ENCODE measurements at places on chromosomes 2 and 18.

GRCh38 chr2:203470371-203470770, 64.7 kb downstream of the RAPH1 start:
- no peak for DNase-seq

- DNase-seq: no peak
These were observed 1.4 kb downstream of the SLC14A1 start for GRCh38 chr18:45725336-45725735.

GRCh38 chr2:68978098-68978497, 3.7 kb downstream of the GKN1 start:
- DNase-seq: no peak

DNA sequence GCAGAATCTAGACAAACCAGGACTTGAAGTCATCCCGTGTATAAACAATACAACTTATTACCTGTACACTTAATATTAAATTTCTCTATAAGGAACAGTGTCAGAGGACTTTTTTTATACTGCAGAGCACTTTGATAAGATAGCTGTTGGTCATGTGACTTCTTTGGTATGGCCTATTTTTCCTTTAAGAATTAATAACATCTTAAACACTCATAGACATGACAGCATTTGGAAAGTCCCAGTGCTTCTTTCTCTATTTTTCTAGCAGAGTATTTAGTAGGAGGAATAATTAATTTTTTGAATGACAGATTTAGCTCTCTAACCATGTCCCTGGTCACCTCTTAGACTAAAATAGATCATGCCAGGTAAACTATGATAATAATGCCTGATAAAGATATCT, 59.4 kb downstream of the PLCL1 start:
- no peak for DNase-seq

DNA sequence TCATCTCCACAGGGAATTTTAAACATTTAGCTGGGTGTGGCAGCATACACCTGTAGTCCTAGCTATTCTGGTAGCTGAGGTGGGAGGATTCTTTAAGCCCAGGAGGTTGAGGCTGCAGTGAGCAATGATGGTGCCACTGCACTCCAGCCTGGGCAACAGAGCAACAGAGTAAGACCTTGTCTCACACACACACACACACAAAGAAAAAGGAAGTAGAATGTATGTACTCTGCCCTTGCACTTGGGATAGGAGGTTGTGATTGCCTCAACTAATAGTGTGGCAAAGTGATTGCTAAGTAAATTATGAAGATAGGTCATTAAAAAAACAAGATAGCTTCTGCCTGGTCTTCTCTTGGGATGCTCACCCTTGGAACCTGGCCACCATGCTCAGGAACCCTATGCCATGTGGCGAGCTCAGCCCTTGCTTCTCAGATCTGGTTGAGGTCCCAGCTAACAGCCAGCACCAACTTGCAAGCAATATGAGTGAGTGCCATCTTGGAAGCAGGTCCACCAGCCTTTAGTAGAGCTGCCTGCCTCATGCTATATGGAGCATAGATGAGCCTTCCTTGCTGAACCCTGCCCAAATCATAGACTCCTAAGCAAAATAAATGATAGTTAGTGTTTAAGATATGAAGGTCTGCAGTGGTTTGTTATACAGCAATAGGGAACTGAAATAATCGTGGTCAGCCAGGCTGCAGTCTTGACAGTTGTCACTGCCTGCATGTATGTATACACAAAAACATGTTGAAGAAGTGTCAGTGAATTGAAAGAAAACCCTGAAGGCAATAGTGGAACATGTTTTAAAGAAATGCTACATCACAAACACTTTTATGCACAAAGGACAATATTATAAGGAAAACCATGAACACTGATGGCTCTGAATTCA, 30.1 kb upstream of the PNO1 start:
- DNase-seq: no peak

DNA sequence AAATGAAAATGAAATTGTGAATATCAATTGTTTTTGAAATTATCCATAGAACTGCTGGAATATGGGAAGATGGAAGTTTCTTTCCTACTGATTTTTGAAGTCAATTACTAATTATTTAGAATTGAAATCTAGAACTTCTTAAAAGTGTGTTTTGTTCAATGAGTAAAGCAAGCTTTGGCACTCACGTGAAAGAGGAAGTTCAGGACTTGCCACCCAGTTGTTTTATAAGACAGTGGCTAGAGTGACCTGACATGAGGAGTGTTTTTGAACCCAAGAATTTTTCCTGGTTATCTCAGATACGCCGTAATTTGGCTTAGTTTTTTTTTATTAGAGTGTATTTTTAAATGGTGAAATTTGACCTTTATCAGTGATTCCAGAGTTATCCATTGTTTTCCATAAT, 3.5 kb downstream of the MXD1 start:
- no peak for DNase-seq

DNA sequence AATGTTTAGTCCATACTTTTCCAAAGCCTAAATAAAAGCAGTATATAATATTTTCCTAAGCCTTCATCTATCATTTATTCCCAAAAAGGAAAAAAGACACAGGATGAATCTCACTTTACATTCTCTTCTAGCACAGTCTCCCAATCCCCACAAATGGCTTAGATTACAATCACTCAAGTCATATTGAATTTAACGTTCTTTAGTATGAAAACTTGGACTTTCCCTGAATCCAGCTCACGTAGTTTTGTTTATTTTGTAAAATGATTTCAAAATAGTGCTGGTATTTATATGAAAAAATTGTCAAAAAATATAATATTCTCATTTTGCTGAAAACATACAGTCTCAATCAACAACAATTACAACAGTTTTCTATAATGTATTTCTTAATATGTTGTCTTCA, 137.7 kb upstream of the CCDC150 start:
- no peak for DNase-seq

GRCh38 chr2:104844807-104845551, 8.9 kb upstream of the POU3F3 start:
- DNase-seq: no peak

DNA sequence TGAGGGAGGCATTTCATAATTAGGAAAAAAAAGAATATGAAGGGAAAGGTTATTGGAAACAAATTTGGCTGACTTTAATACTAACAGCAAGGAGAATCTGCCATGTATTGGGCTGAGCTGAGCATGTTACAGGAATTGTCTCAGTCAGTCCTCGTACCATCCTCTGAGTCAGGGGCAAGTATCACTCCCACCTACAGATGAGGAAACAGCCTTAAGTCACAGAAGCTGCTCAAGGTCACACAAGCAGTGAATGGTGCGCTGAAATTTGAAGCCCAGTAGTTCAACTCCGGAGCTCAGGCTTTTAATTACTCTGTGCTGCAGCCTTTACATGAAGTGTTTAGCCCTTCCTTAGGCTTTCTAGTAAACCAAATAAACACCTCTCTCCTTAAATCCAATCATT, 17.3 kb downstream of the PROKR1 start:
- DNase-seq: no peak

DNA sequence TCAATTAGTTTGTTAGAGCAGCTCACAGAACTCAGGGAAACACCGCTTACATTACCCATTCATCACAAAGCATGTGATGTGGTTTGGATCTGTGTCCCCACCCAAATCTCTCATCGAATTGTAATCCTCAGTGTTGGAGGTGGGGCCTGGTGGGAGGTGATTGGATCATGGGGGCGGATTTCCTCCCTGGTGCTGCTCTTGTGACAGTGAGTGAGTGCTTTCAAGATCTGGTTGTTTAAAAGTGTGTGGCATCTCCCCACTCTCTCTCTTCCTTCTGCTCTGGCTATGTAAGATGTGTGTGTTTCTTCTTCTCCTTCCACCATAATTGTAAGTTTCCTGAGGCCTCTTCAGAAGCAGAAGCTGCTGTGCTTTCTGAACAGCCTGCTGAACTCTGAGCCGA, 63.5 kb upstream of the AGPS start:
- DNase-seq: no peak

DNA sequence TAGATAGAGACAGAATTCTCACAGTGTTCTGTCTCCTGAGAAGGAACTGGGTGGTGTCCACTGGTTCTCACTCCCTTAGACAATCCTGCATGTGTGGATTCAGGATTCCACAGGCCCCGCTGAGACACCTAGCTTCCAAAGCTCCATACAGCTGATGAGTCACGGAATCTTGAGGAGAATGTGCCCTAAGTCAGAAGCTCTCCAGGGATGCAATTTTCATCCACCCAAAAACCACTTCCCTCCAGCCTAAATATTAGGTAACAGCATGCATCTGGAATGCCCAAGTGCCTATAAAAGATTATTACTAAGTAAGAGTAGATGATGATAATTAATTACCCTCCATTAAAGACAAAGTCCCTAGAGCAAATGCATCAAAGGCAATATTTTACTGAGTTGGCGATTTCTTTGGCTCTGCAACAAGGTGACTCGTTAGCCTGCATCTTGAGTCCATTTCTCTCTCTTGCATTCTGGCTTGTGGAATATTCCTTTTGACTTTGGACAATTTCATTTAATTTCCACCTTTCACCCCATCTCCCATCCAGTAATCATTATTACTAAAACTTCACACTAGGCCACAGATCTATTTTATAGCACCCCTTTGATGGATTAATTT, 475.1 kb downstream of the TNS1 start:
- no peak for DNase-seq

DNA sequence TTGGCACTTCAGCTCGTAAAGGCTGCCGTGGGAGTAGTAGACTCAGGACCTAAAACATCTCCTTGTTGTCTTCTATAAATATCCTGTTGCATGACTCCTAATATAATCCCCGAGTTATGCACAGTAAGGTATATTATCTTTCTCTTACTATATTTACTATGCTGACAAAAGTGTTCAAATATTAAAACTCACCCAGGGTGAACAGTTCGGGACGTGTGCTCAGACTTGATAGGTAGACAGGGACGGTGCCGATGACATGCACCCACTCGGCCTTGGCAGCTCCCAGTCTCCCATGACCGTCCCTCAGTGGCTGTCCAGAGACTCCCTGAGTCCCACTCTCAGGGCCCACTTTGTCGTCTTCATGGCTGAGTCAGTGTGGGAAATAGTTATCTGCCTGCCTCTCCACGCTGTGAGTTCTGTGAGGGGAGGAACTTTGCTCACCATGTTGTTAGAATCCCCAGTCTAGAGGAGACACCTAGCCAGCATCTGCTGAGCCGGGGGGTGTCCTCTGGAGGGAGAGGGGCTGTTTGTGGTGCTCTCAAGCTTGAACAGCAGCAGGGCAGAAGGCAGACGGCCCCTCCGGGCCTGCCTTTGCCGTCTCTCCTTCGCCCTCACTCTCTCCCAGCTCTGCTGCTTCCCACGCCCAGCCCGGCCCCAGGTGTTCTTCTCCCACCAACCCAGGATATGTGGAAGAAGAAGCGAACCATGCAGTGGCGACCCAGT, 75.0 kb downstream of the DGKD start:
- DNase-seq: no peak

- no peak for DNase-seq
These were observed 30.1 kb downstream of the PLEKHA3 start for GRCh38 chr2:178510384-178510783.

DNA sequence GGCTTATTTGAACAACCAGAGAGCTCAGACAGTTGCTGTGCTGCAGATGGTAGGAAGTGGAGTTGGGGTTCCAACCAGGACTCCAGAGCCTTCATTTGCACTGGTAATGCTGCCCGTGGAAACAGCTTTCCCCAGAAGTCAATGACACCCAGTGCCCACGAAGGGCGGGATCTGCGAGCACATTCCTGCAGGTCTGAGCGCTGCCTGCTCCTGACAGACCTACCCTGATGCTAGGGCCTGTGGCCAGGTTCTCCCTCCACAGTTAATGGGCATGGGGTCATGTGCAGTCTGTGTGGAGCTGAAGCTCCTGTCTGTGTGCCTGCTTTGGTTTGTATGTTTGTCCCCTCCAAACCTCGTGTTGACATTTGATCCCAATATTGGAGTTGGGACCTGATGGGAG, 299.0 kb upstream of the HS6ST1 start:
- DNase-seq: no peak

GRCh38 chr2:101329026-101329425, 20.5 kb upstream of the RNF149 start:
- no peak for DNase-seq

- DNase-seq: no peak
These were observed 26.2 kb upstream of the RND3 start for GRCh38 chr2:150513647-150514046.

DNA sequence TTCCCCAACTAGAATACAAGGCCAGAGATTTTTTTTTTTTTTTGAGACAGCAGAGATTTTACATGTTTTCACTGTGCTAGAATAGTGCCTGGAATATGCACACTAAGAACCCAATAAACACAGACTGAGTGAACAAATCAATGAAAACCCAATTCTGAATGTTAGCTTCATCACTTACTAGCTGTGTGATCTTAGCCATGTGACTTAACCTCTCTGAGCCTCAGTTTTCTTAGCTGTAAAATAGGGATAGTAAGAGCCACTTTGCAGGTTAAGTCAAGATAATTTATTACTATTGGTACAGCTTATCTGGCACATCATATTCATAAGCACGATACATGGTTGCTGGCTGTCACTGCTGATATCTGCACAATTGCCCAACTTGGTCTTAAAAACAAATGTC, 140.6 kb downstream of the EN1 start:
- DNase-seq: no peak

GRCh38 chr2:128301501-128301966, 17.1 kb downstream of the HS6ST1 start:
- DNase-seq: no peak

- DNase-seq: no peak
These were observed 38.1 kb downstream of the EMX1 start for GRCh38 chr2:72955228-72956049.

- peak; percentile 6 for DNase-seq
These were observed 739 bp downstream of the PKDCC start for GRCh38 chr2:42048299-42049220.

- no peak for DNase-seq
These were observed 6.5 kb downstream of the GLS start for GRCh38 chr2:190887089-190887488.

- DNase-seq: peak; percentile 23
These were observed 160.0 kb upstream of the ZEB2 start for GRCh38 chr2:144679942-144680341.

GRCh38 chr2:182593394-182593975, 122.6 kb upstream of the DNAJC10 start:
- no peak for DNase-seq

GRCh38 chr2:153222231-153223165, 256.1 kb downstream of the RPRM start:
- no peak for DNase-seq

- DNase-seq: no peak
These were observed 250.9 kb downstream of the IRS1 start for GRCh38 chr2:226548732-226549131.

DNA sequence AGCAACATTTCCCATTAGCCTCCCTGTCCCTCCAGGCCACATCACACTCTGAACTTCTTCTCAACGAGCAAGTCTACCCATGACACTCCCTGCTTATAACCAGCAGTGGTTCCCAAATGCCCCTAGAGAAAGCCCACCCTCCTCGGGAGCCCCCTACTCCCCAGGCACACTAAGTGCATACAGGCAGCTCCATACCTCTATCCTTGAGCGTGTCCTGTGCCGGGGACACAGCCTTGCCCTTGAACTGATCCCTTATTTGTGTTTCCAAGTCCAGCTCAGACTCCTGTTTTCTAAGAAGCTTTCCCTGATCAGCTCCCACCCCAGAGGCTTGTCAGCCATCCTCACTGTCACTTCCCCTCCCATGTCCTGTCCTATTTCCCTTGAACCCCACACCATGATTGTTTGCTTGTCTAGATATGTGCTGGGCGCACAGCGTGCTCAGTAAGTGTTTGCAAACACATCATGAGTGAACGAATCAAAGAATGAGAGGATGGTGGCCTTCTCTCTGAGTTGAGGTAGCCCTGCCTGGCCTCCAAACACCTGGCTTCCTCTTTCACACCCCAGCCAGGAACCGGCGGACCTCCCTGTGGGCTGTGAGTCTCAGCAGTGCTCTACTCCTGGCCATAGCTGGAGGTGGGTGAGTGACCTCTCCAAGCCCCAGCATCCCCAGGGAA, 2.1 kb downstream of the TEX51 start:
- no peak for DNase-seq

All from NCI-H2029 (cell line).